Sciatic nerve (tissue), 2 donors: ENCODE measurements at places on chromosomes 7 and 10. TPM values are rescaled to one million over a fixed set of nuclear protein-coding genes. Genes with fewer than 3 reads are reported as not detected.
A peak's percentile ranks its signal among the peaks of the same experiment; 100 is the strongest.

Gene LRIT1
- not detected for total RNA-seq

- no peak for DNase-seq
Observed at GRCh38 chr7:2081526-2082135, 151.1 kb downstream of the MAD1L1 start.

DNA sequence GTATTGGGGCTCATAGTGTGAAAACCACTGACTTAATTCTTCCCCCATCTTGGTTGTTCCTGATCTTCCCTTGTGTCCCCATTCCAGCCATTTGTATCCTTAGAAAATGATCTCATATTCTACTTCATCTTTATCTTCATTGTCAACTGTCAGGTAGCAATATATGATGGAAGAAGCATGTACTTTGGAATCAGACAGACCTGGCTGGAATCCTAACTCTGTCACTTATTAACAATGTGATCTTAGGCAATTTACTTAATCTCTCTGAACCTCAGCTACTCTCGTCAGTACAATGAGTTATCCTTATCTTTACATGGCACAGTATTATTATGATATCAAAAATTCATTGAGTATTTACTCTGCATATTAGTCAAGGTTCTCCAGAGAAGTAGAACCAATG is 10.1 kb downstream of the CFTR start:
- DNase-seq = no peak

DNA sequence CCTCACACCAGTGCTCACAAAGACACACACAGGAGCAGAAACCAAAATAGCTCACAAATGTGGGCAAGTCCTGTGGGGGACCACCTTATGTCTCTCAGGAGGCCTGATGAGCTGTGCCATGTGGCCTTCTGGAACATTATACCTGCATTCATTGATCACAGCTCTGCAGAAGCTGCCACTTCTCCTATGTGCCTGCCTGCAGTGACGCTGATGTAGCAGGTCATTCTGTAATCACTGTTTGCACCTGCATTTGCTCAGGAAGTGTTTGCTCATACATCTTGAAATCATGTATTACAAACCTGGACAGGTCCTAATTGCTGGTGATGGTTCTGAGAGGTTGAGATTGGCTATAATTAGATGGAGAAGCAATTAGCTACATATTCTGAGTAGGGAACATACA is 310.2 kb downstream of the AUTS2 start:
- no peak for DNase-seq

DNA sequence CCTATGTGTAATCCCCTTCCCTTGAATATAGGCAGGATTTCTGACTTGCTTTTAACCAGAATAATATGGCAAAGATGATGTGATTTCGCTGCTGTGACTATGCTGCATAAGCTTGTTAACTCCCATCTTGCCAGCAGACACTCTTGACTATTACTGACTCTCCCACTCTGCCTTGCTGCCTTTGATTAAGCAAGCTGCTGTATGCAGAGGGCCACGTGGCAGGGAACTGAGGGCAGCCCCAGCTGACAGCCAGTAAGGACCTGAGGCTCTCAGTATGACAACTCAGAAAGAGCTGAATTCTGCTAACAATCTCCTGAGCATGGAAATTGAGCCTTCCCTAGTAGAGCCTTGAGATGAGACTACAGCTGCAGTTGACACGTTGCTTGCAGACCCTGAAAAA is 279.4 kb upstream of the CACNA2D1 start:
- DNase-seq = no peak

- DNase-seq = no peak
Observed at GRCh38 chr7:115574681-115575291, 455.8 kb downstream of the TFEC start.

GRCh38 chr7:111394891-111395290 is 167.4 kb downstream of the IMMP2L start:
- DNase-seq = no peak

Gene C10orf105
- total RNA-seq = 0.53 TPM

DNA sequence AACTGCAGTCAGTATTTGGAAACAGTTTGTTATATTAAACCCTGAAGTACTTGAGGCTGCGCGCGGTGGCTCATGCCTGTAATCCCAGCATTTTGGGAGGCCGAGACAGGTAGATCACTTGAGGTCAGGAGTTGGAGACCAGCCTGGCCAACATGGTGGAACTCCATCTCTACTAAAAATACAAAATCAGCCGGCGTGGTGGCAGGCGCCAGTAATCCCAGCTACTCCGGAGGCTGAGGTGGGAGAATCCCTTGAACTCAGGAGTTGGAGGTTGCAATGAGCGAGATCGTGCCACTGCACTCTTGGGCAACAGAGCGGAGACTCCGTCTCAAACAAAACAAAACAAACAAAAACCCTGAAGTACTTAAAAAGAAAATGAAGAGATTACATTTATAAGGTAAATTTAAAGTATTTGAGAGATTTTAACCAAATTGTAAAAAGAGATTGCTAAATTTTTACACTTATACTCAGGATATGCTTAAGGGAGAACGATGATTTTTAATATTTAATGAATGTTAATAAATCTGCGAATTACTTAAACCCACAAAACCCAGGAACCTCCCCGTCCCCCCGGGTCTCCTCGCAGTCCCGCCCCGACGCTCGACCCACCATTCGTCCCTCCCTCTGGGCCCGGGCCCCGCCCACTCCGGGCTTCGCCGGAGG is 425 bp upstream of the MTG1 start:
- DNase-seq = no peak

GRCh38 chr7:38027884-38028455 is 107.5 kb downstream of the EPDR1 start:
- no peak for DNase-seq

DNA sequence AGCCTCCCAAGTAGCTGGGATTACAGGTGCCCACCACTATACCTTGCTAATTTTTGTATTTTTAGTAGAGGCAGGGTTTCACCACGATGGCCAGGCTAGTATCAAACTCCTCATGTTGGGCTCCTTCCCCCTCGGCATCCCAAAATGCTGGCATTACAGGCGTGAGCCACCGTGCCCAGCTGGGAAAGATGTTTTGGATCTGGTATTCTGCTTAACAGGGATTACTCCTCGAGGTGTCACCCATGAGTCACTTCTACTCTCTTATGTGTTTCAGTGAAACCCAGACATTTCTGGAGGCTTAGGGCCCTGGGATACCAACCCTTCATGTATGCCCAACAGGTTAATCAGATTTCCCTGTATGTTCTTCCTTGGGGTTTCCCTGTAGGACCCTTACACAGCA is 11.8 kb upstream of the OPN4 start:
- DNase-seq = no peak

DNA sequence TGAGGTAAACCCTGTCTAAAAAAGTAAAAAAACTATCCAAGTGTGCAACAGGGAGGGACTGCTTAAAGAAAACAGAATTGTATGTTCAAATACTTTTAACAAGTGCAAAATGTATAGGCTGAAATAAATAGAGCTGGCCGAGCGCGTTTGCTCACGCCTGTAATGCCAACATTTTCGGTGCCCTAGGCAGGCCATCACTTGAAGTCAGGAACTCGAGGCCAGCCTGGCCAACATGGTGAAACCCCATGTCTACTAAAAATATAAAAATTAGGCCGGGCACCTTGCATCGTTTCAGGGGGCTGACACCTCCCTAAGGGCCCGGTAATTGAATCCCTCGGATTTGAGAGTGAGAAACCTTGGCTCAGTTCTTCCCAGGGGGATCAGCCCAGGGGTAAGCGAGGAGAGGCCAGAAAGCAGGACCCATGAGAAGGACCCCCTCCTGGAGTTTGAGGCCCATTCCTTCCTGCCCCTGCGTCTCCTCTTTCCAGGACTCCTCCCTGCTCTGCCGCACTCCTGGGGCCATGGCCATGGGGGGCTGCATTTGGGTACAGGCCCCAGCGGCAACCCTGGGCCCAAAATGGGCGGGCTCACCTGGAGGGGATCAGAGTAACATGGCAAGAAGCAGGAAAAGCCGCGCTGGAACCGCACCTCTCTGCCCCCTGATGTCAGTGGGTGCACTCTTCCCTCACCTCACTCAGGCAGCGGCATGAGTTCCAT is 75.5 kb upstream of the TMEM248 start:
- DNase-seq = peak; percentile 62

Gene GDF2
- not detected for total RNA-seq
